ENCODE measurements at places on chromosomes 12 and 14.

GRCh38 chr14:65239143-65239937 is 137.0 kb upstream of the MAX start:
- peak; percentile 67 for DNase-seq

GRCh38 chr12:95620171-95620570 is 68.9 kb upstream of the USP44 start:
- no peak for DNase-seq

DNA sequence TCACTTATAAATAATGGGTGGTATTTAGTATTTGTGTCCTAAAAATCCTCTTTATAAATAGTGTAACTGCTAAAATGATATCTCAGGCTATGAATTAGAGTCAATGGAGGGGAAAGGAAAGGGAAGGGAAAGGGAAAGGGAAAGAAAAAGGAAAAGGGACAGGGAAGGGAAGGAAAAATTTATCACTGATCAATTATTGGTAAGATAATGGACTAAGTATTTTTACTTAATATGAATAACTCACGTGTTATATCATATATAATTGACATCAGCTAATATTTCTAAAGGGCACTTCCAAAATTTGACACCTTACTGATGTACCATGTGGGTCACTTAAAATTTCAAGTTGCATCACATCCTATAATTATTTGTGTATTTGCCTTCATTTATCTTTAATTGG is 193.1 kb downstream of the LRFN5 start:
- DNase-seq: no peak

- no peak for DNase-seq
These were observed 176.3 kb upstream of the GSC start for GRCh38 chr14:94946244-94946643.

- DNase-seq: no peak
These were observed 2.6 kb downstream of the GDF11 start for GRCh38 chr12:55745361-55746173.

GRCh38 chr12:7441216-7441615 is 2.7 kb downstream of the CD163L1 start:
- no peak for DNase-seq

GRCh38 chr14:35298351-35298750 is 6.2 kb downstream of the PSMA6 start:
- DNase-seq: no peak

GRCh38 chr12:96398424-96399119 is 1.7 kb downstream of the CDK17 start:
- no peak for DNase-seq

- no peak for DNase-seq
These were observed 12.4 kb downstream of the MED21 start for GRCh38 chr12:27034607-27035293.

DNA sequence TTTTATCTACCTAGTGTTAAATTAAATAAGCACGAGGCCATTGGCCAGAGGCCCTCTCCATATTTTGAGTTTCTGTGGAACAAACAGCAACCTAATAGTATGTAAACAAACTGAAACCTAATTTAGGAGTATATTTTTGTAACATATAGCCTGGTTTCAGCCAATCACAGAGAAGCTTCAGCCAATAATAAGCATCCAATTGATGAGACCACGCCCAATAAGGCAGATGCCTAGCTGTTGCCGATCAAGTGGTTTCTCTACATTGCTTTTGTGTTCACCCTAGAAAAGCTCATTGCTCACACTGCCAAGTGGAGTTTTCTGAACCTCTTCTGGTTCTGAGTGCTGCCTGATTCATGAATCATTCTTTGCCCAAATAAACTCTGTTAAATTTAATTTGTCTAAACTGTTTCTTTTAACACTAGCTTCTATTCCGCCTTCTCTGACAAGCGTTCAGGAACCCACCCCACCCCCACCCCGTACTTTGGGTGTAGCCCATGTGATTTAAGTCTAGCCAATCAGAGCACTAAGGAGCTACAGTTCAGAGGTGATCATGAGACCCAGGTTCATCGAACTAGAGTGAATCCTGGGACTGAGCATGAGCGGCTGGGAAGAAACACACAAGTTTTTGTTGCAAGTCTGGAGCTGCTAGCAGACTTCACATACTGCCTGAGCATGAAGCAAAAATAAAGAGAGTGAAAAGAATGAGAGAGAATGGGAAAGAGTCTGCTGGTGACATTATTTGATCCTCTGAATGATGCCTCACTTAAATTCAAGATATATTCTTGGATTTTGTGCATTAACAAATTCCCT is 21.5 kb upstream of the LTA4H start:
- no peak for DNase-seq

DNA sequence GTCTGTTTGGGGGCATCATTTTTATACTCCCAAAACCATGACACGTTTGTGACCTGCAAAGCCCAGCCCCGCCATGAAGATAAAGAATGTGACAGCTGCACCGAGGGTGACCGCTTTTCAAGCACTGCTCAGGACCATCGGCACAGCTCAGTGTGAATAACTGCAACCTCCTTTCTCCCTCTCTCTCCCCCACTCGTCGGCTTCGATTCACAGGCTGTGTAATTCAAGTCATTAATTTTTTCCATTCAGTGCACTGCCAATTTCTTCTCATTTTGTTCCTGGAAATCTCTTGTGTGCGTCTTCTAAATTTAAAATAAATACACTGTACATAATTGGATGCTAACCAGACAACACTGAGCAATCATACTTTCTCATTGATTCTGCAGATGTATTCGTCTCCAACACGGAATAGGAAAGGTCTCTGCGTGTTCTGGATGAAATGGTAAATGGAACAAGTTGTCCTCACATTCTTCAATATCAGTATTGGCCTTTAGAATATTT is 260.8 kb downstream of the TTC8 start:
- DNase-seq: no peak

GRCh38 chr12:49987625-49988303 is 15.0 kb downstream of the AQP6 start:
- no peak for DNase-seq

DNA sequence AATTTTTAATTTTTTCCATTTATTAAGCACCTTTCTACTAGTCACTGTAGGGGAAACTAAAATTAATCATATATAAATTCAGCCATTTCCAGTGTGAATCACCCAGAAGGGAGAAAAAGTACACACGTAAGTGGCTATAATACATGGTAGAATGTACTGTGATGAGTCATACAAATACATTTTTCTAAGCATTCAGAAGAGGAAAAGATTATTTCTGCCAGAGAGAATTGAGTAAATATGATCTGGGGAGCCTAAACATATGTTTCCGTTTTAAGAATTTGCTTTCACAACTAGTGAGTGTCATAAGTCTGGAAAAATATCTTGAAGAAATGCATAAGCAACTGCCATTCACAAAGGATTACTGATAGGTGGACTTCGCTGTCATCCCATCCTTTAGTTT is 102.8 kb downstream of the TGFB3 start:
- peak; percentile 28 for DNase-seq

DNA sequence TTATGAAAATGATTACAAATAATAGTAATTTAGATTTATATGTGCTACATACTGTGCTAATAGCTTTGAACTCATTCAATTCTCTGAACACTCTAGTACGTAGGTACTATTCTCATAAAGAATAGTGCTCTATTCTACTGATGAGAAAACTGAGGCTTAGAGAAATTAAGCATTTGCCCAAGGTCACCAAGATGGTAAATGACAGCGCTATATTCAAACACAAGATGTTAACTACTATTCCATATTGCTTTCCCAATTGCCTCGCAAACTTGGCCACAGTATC is 182.9 kb upstream of the GZMB start:
- DNase-seq: no peak

DNA sequence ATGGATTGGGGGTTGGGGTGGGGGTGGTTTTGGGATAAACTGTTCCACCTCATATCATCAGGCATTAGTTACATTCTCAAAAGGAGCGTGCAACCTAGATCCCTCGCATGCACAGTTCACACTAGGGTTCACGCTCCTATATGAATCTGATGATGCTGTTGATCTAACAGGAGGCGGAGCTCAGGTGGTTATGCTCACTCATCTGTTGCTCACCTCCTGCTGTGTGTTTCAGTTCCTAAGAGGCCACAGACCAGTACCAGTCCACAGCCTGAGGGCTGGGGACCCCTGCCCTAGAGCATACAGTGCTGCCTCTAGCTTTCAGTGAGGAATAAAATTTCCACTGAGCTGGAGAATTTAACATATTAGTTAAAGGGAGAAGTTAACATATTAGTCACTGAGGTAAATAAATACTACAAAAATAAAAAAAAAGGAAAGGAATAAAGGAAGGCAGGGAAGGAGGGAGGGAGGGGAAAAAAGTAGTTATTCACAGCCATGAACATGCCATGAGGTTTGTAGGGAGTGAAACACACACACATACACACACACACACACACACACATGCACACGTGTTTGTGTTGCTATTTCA is 612.7 kb upstream of the TBX3 start:
- DNase-seq: no peak

GRCh38 chr12:2233034-2233433 is 180.2 kb downstream of the CACNA1C start:
- DNase-seq: peak; percentile 27

DNA sequence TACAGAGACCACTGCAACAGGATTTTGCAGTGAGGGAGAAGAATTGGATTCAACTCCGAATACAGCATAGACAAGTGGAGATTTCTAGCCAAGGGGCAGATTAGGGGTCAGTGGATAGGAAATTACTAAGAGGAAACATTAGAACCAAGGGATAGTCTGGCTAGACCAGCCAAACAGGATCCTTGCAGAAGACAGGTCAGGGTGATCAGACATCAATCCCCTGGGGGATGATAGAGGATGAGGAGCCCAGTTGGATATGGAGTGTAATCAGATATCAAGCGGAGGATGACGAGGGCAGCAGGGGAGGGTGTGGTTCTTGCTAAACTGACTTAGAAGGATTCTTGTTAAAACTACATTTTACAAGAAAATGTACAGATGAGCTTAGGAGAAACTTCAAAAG is 424.4 kb downstream of the DAD1 start:
- DNase-seq: no peak

- no peak for DNase-seq
These were observed 16.1 kb downstream of the TNFAIP2 start for GRCh38 chr14:103139132-103140025.

- DNase-seq: no peak
These were observed 7.8 kb upstream of the PLXNC1 start for GRCh38 chr12:94140556-94140955.

DNA sequence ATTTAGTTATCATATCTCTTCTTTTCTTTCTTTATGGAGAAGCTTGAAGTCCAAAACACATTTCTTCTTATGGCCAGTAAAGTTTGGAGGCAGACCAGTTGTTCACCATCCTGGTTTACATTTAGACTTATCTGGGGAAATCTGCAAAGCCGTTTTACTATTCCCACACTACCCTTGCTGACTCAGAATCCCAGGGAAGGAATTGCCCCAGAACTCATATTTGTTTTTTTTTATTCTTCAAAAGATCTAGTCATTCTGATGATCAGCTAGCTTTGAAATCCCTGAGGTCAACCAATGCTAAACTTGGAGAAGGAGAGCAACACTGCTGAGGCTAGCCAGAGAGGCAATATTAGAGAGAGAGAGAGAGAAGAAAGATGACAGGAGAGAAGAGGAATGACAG is 12.3 kb upstream of the LMO3 start:
- no peak for DNase-seq

DNA sequence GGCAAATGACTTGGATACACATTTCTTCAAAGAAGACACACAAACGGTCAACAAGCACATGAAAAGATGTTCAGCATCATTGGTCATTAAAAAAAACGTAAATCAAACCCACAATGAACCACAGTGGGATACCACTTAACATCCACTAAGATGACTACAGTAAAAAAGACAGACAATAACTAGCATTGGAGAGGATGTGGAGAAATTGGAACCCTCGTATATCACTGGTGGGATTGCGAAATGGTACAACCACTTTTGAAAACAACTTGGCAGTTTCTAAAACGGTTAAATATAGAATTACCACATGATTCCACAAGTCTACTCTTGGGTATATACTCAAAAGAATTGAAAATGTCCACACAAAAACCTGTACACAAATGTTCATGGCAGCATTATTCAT is 25.2 kb upstream of the PPFIBP1 start:
- no peak for DNase-seq

DNA sequence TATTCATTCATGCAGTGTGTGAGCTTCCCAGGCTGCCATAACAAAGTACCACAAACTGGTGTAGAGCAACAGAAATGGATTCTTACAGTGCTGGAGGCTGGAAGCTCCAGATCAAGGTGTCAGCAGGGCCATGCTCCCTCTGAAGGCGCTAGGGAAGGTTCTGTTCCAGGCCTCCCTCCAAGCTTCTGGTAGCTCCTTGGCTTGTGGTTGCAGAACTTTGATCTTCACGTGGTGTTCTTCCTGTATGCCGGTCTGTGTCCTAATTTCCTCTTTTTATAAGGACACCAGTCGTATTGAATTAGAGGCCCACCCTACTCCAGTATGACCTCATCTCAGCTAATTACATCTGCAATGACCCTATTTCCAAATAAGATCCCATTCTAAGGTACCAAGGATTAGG is 3.1 kb downstream of the OTUB2 start:
- DNase-seq: no peak

- DNase-seq: no peak
These were observed 119.5 kb downstream of the LRRK2 start for GRCh38 chr12:40344312-40344711.

- no peak for DNase-seq
These were observed 75.7 kb downstream of the HSD17B6 start for GRCh38 chr12:56838621-56839488.

GRCh38 chr14:101037021-101037817 is 133.7 kb upstream of the RTL1 start:
- no peak for DNase-seq

DNA sequence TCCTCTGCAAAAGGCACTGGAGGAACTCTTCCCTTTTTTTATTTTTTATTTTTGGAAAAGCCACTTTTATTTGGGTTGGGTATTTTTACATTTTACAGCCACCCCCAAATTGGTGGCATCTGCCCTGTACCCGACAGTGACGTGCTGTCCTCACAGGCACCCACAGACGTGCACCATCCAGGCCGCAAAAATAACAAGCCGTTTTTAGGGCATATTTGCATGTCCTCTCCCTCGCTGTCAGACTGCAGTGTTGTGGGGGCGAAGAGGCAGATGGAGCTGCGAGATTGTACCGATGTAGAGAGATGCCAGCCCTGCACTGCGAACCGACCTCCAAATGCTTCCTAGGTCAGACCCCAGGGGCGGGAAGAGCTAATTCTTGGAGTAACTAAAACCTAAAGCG is 12.2 kb downstream of the JDP2 start:
- no peak for DNase-seq

DNA sequence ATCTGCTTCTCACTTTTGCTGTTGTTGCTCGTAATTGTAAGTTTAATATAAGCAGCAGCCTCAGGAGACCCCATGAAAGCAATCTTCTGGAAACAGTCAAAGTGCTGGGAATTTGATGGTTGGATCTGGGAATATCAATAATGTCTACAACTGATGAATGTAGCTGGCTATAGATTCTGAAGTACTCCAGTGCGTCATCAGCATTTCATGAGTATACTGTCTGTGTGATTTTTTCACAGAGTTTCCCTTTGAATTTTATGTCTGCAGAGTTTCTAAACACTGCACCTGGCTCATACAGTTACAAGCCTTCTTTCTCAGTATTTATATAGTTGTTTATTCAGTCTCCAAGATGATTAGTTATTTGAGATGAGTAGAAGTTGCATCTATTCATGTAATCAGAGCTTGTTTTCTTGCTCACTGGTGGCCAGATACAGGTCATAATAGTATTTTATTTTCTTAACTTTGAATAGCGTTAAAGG is 222.3 kb downstream of the RAD51B start:
- DNase-seq: no peak
